ENCODE measurements at places on chromosomes 13 and 19.

DNA sequence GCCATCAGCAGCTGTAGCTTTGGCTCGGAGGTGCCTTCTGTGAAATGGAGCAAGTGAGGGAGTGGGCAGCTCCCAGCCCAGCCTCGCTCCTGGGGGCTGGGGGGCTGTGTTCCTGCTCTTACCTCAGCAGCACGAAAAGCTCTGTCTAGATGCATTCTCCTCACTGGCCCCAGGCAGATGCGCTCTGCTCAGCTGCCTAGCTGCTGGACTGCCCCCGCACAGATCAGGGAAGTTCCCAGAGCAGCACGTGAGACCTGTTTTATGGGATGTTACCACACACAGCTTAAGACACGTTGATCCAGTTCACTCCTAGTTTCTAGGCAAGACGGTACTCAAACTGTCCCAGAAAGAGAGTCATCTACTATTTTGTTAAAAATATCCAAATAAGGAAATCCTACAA is 13.6 kb downstream of the LCP1 start:
- no peak for DNase-seq

GRCh38 chr19:50505856-50506611 is 5.0 kb downstream of the JOSD2 start:
- no peak for DNase-seq

DNA sequence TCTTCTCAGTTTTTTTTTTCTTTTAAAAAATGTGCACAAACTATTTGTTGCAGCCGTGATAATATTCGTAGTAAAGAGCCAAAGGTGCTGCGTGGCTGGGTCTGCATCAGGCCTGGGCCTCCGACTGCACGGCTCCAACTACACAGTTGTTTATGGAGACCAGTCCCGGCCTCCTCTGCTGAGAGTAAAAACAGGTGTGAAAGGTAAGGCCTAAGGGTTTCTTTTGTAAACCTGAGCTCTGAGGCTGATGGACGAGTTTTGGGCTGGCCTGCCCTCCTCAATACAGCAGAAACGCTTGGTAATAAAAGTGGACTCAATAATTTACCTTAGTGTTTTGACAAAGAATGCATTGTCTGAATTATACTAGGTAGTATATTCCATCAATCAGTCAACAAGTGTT is 3.9 kb downstream of the MBNL2 start:
- DNase-seq, result no peak

- no peak for DNase-seq
These were observed 9.1 kb downstream of the ARID3A start for GRCh38 chr19:934865-935479.

DNA sequence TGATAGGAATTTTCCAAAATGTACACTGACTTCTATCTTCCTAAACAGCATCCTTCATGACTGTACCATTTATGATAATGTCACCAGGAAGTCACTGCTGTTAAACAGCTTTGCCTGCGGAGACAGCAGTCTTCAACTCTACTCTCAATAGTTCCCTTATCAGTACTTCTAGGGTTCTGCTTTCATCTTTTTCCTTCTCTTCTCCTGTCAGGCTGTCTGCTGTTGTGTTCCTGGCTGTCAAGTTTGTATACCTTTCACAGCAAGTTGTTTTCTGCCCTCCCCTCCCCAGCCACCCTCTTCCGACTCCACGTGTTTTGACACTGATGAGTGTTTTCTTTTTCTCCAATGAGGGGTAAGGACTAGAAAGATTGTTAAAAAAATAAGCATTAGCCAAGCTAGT is 2.2 kb downstream of the UPF3A start:
- no peak for DNase-seq

- DNase-seq, result no peak
These were observed 1.0 kb downstream of the KDM4B start for GRCh38 chr19:4969772-4970531.

Measured in activated CD8-positive, alpha-beta memory T cell treated with anti-CD3 and anti-CD28 coated beads for 4 hours (primary cell).